Vagina (tissue), 2 donors: ENCODE measurements at places on chromosomes 6 and 20.

- no peak for DNase-seq
Measured at GRCh38 chr6:55726144-55726543, 147.2 kb upstream of the HMGCLL1 start.

DNA sequence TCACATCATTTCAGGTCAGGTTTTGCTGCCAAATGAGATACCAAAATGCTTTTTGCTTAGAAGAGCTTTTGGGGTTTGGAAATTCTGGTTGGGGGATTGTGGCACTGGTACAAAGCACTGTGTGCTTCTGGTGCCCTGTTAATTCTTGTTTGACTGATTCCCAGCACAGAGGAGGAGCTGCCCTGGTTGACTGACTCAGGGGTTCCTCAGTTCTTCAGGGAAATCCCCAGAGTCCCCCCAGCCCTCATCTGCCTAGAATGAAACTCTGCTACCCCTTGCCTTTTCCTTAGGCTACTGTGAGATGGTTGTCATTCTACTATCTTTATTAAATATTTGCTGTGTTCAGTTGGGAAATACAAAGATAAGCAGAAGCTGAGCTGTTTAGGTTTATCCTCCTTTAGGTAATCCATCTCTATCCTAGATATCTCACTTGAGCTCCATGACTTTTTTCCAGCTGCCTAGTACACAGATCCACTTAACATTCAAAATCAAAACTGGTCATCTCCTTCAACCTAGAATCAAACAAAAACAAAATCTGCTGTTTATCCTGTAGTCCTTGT, 24.9 kb upstream of the TSPYL1 start:
- DNase-seq, result no peak

DNA sequence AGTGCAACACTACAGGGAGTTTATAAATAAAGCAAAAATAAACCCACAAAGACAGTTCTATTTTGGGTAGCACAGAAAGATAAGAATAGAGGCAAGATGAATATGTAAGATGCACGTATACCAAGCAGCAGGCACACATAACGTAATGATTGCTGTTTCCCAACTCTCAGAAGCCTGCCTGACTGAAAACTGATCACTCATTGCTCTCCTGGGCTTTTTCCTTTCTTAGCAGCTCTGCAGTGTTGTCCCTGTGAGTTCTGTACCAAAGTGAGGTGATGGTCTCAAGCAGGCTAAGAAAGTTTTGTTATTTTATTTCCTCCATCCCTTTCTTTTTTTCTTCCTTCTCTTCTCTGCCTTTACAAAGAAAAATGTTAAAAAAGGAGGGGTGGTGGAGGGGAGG, 522.0 kb upstream of the MAN1A1 start:
- no peak for DNase-seq

DNA sequence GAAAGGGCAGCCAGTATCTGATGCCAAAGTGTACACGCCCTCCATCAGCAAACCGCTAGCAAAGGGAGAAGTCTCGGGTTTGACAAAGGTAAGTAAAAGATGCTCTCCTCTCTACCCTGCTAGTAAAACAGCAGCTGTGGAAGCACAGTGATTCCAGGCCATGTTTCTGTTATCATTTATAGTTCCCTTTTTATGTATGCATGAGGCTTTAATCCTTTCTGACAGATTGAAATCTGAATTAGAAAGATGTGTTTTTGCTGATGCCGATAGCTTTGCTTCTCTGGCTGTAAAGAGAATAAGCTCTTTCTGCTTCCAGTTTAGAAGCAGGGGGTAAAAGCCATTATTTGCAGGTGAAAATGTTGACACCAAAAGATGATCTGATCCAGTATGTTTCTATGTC, 392.4 kb upstream of the SOX4 start:
- no peak for DNase-seq

DNA sequence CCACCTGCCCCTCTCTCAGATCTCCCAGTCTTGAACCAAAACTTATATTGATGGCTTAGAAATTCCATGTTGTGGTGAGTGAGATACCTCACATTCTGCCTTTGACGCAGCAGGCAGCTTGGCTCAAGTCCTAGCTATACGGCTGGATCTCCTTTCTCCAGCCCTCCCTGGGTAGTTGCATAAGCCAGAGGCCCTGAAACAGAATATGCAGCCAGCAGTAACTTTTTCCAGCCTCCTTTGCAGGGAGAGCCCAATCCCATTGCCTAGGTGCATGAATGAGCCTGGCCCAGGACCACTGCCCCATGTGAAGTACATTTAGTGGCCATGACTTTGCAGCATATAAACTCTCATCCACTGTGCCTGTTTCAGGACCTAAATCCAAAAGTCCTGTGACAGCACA, 202.2 kb upstream of the CDYL start:
- no peak for DNase-seq

- DNase-seq, result no peak
Measured at GRCh38 chr6:31172973-31173384, 2.5 kb upstream of the POU5F1 start.

DNA sequence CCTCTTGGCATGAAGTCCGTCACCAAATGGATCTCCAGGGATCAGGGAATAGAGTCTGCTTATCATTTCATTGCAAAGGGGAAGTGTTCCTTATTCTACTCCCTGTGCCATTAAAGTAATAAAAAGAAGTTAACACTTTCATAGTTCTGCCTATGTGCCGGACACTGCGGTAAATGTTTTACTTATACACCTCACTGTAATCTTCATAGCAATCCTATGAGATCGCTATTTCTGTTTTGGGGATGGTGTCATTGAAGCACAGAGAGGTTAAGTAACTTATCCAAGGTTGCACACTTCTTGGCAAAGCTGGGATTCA, 177.7 kb downstream of the TSHZ2 start:
- no peak for DNase-seq

GRCh38 chr6:125835221-125835744, 44.5 kb downstream of the NCOA7 start:
- DNase-seq, result no peak

- DNase-seq, result no peak
Measured at GRCh38 chr20:14401479-14402138, 64.2 kb upstream of the FLRT3 start.

GRCh38 chr6:7107578-7108195, at the start of gene RREB1:
Gene RREB1, plus strand, starts transcription at chr6:7107961. Its CDS starts 73,951 bp downstream, at chr6:7181912.
- no peak for DNase-seq

GRCh38 chr20:13898012-13898612, 92.3 kb downstream of the SEL1L2 start:
- no peak for DNase-seq

- no peak for DNase-seq
Measured at GRCh38 chr6:140208286-140208685, 833.8 kb upstream of the CITED2 start.

- no peak for DNase-seq
Measured at GRCh38 chr6:15507221-15507620, 155.6 kb downstream of the DTNBP1 start.

- no peak for DNase-seq
Measured at GRCh38 chr20:41480054-41480770, 113.6 kb upstream of the EMILIN3 start.

GRCh38 chr20:45011108-45011526, 44.8 kb downstream of the STK4 start:
- DNase-seq, result no peak

DNA sequence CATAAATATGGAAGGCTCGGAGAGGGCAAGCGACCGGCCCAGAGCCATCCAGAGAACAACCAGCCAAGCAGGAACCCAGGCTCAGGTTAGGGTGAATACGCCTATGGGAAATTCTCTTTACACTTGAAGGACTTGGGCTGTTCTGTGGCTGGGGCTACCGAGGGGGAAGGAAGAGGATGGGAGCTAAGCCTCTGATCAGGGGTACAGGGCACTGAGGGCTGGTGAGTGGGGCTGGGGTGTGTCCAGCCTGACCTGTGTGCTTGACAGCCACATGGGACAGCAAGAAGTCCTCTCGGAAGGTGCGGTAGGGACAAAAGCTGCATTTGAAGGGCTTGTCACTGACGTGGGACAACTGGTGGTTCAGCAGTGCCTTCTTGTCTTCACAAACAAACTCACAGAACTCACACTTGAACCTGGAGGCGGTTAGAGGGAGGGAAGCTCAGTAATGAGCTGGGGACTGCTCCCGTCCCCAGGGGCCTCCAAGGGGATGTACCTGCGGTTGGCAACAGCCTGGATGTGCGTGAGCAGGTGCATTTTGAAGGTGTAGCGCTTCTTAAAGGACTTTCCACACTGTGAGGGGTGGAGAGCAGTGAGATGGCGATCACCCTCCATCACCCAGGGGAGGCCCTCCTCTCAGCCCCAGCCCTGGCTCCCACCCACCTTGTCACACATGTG, 11.9 kb downstream of the ZNF335 start:
- DNase-seq, result no peak

DNA sequence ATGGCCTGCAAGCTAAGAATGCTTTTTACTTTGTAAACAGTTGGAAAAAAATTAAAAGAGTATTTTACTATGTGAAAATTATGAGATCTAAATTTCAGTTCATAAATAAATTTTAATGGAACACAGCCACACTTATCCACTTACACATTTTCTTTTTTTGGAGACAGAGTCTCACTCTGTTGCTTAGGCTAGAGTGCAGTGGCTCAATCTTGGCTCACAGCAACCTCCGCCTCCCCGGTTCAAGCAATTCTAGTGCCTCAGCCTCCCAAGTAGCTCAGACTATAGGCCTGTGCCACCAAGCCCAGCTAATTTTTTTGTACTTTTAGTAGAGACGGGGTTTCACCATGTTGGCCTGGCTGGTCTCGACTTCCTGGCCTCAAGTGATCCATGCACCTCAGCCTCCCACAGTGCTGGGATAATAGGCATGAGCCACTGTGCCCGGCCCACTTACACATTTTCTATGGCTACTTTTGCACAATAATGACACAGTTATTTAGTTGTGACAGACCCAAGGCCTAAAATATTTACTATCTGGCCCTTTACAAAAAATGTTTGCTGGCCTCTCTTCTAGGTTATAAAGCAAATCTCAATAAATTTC, 109.6 kb downstream of the INSM1 start:
- no peak for DNase-seq

GRCh38 chr6:134340179-134340975, 22.5 kb upstream of the SGK1 start:
- no peak for DNase-seq

DNA sequence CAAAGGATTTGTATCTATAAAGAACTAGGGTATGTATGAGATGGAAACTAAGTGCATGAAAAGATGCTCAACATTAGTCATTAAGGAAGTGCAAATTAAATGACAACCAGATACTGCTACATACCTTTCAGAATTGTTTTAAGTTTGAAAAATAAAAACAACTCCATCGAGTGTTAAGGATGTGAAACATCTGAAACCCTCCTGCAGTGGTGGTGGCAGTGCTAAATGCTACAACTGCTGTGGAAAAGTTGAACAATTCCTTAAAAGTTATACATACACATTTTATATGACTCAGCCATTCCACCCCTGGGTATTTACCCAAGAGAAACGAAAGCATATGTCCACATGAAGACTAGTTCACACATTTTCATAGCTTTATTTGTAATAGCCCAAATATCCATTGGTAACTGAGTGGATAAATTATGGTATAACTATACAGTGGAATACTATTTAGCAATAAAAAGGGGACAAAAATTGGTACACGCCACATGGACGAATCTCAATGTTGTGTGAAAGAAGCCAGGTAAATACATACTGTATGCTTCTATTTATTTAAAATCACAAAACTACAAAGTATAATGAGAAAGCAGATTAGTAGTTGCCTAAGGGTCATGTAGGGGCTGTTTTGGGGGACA, 10.6 kb downstream of the ARMH2 start:
- no peak for DNase-seq

DNA sequence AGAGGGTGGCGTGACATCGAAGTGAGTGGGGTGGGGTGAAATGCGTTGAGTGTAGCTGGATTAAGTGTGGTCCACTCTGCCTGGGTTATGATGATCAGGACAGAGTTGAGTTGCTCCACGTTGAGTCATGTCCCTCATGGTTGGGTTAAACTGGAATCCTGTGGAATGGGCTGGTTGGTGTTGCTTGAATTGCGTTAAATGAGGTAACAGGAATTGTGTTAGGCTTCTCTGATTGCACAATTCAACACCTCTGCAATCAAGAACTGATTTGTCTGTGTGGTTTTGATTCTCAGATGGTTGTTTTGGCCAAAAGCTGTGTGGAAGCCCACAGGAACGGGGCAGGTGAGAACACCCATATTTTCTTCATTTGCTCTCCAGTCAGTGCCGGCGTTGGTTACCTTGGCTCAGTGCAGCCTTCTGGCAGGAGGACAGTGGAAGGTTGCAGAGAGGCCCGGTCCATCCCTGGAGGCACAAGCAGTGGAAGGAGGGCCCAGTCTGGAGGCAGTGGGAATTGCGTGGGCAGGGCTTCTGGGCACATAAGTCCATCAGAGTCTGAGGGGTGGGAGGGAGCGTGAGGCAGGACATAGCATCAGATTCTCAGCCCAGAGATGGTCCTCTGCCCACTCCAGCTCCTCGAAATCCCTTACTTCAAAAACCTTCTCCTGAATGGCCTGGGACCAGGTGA, 11.6 kb downstream of the NOTCH4 start:
- no peak for DNase-seq

DNA sequence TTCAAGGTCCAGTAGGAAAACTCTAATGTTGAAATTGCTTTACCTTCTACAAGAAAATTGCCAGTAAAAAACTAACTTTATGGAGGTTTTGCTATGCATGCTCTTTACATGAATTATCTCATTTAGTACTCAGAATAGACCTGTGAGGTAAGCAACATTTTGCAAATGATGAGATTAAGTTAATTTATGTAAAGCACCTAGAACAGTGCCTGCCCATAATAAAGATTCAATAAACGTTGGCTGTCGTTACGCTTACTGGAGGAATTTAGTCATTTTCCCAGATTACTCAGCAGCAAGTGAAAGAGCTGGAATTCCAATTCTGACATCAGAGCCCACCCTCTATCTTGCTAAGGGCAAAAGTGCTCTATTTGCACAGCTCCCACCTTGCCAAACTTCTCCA, 69.4 kb upstream of the ARID1B start:
- no peak for DNase-seq

DNA sequence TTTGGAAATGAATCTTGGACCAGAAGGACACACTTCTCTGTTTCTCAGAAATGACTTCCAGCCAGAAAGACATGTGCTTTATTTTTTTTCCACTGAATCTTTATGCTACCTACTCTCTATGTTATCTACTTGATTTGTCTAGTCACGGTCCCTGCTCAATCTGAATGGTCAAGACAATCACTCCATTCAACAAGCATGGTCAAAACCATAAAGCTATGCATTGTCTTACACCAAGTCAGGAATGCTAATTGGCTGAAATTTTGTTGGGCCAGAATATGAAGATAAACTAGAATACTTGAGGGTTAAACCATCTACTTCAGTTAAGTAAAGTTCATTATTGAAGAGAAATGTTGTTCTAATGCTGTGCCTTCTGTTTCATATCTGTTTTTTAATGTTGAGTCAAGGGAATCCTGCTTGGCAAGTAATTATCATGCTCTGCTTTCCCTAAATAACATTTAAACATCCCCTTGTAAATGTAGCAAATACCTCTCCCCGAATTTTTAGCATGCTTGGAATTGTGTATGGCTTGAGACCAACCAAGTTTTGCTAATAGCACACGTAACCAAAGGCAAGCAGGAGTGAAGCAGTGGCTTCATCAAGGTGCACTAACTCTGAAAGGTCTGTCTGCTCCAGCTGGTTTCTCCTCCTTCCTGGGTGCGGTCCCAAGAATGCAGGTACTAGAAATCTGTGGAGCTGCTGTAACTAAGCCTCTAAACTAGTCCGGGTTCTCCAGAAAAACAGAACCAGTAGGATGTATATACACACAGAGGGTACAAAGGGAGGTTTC, 190.3 kb upstream of the CDYL start:
- no peak for DNase-seq

- no peak for DNase-seq
Measured at GRCh38 chr6:90000864-90001731, 106.8 kb downstream of the GJA10 start.
